ENCODE measurements at places on chromosomes 13 and 19. TPM values are rescaled to one million over a fixed set of nuclear protein-coding genes. Genes with fewer than 3 reads are reported as not detected.

Gene SWSAP1
- total RNA-seq = 3.3 TPM

Gene HAUS8
- 15.5 TPM for total RNA-seq

Gene PABPC3
- 0.04 TPM for total RNA-seq

Gene CABP5
- total RNA-seq = not detected

Gene CEACAM7
- total RNA-seq = not detected

- DNase-seq = no peak
Observed at GRCh38 chr13:46717856-46718255, 79.1 kb downstream of the ESD start.

DNA sequence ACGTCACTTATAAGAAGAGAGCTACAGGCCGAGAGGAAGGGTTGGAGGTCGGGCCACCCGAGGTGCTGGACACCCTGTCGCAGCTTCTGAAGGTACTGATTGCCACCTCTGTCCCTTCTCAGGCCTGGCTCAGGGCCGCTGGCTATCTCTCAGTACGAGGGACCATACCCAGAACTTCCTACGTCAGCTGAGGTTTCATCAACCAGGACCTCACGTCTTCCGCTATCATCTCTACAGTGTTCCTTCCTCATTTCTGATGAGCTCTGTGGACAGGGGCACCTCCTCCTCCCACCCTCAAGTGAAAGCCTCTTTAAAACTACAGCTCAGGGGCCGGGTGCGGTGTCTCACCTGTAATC is 58.2 kb upstream of the USE1 start:
- no peak for DNase-seq

GRCh38 chr19:44356383-44357111 is at the start of gene ZNF112:
TSS of gene ZNF112 (minus strand) at chr19:44356680. CDS start at chr19:44340539, 16,141 bp downstream.
- DNase-seq = peak; percentile 58

DNA sequence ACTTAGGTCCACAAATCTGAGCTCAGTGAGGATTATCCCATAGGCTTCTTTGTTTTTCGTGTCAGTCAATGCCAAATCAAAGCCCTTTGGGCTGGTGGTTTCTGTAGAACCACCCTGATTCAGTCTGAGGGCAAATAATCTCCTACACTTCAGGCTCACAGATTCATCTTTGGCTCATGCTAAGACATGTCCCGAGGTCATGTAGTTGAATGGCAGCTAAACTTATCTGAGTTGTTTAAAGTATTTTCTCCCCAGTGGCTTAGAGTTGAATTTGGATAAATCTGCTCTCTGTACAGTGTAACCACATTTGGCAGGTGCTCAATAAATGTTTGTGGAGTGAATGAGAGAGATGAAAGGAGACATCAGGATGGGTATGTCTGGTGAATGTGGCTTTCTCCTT is 13.1 kb upstream of the SLC25A42 start:
- DNase-seq = no peak

GRCh38 chr13:94859278-94859691 is 146.9 kb upstream of the SOX21 start:
- no peak for DNase-seq

DNA sequence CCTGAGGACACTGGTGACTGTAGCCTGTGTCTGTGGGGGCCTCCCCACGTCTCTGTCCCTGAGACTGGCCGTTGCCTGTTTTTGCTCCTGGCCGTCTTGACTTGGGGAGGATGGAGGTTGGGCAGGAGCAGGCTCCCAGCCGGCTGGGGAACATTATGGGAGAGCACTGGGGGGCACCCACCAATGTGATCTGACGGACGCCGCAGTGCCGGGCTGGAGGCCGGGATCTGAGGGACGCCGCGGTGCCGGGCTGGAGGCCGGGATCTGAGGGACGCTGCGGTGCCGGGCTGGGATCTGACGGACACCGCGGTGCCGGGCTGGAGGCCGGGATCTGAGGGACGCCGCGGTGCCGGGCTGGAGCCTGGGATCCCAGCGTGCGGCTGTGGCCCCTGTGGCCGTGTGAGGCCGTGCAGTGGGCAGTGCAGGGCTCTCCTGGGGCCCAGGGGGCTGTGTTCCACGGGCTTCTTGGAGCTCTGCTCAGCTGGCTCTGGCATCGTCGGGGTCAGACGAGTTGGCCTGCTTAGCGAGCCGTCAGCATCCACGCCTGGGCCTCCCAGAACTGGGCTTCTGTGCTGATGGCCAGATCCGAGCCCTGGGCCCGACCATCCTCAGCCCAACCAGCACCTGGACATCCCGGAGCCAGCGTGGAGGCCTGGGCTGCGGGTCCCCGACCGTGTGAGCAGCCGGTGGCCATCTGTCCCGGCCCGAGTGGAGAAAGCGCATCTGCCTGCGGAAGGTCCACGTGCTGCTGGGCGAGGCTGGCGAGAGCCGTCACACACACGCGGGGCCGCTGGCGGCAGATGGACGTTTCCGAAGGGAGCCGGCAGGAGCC is 45.8 kb downstream of the GAS6 start:
- no peak for DNase-seq

DNA sequence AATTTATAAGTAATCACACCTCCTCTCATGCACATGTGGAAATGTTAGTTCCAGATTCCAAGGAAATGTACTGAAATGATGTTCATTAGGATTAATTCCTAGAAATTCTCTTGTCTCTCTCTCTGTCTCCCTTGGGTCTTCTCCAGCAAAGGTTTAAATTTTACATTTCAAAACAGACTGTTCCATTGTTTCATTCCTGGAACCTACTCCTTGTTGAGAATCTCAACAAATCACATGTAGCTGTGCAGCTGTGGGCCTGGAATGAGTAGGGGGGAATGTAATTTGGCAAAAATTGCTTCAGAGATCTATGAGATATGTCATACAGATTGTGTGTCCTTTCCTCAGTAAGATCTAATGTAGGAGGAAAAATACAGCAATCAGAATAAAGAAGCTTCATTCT is 46.2 kb upstream of the RFXAP start:
- DNase-seq = no peak
